Left lung (tissue), 14 donors: ENCODE measurements at places on chromosomes 3 and 15. TPM values are rescaled to one million over a fixed set of nuclear protein-coding genes. Genes with fewer than 3 reads are reported as not detected.

C3orf62 gene
- 10.2 TPM for polyA plus RNA-seq

PARP3 gene
- polyA plus RNA-seq, result 16.9 TPM

CADM2 gene
- 0.61 TPM for polyA plus RNA-seq

DHFR2 gene
- polyA plus RNA-seq, result 10.9 TPM

GRCh38 chr3:159854500-159855124, 134.0 kb upstream of the IL12A start:
- DNase-seq, result no peak

GRCh38 chr3:124833710-124834332, 53.3 kb downstream of the ITGB5 start:
- DNase-seq, result no peak

GRCh38 chr15:66101715-66102395, 151.7 kb downstream of the MEGF11 start:
- DNase-seq, result no peak

DNA sequence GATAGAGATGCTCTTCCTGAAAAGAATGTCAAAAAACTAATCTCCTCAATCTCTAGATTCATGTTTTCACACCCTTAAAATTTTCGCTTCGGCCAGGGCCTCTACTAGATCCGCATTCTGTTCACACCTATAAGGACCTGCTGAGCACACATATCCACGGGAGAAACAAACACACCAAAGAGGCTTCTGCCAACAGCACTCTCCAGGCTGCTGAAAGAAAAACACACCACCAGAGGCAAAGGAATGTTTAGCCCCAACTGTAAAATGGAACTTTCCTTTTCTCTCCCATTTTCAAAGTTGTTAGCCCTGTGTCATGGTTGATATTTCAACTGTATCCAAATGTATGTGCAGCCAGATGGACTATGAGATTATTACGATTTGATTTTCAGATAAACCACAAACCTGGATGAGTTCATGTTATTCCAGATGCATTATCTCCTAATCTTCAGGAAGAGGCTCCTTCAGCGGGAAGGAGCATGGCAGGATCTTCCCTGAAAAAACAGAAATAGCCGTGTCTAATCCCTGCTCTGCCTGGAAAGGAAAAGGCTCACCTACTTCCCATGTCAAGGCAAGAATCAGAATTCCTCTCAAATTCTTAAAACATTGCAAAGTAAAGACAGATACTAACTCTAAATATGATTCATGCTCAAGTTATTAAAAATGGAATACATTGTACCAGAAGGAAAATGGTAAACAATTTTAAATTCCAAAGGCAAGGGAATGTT, 442.7 kb upstream of the NR2F2 start:
- no peak for DNase-seq
